ENCODE measurements at places on chromosomes 16 and 17. TPM values are rescaled to one million over a fixed set of nuclear protein-coding genes. Genes with fewer than 3 reads are reported as not detected.
A peak's percentile ranks its signal among the peaks of the same experiment; 100 is the strongest.

The DHRS7C gene
- not detected for total RNA-seq

The GPRC5C gene
- total RNA-seq = 56.4 TPM

DNA sequence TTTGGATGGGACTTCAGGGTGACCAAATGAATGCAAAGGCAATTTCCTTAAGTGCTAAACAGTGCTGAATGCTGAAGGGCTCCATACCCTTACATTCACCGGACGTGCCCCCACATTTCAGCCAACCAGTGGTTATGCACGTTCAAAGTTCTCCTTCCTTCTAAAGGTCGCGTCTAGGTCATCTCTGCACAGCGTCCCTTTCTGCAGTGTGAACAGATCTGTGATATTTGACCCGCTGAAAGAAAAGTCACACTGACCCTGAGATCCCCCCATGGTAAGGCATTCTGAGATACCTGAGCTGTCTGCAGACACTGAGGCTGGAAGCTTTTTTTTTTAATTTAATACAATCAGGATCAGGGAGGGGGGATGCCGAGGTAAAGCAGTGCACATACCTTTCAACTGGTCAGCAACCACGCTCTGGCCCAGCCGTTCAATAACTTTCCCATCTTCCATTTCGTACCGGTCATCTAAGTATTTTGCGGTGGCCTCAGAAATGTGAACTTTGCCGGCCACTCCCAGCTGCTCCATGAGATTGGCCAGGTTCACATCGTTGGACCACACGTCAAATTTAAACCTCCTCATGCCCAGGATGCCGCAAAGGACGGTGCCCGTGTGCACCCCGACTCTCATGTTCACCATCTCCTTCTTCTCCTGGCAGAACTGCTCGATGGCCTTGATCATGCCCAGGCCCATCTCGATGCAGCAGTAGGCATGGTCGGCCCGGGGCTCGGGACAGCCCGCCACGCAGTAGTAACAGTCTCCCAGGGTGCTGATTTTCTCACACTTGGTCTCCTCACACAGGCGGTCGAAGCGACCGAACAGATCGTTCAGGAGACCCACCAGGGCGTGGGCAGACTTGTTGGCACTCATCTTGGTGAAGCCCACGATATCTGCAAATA is 2.6 kb downstream of the ADCY9 start:
- H3K27me3 ChIP-seq = no peaks in the 10 kb centered on the region
- H3K4me3 ChIP-seq = peak overlapping the region; percentile 73
- peaks cover 46% of the 10 kb centered on the region for H3K4me1 ChIP-seq
- DNase-seq = no peak
- peaks cover 12% of the 10 kb centered on the region for H3K36me3 ChIP-seq

The ZNF768 gene
- total RNA-seq = 37.1 TPM

The DPEP1 gene
- not detected for total RNA-seq

DNA sequence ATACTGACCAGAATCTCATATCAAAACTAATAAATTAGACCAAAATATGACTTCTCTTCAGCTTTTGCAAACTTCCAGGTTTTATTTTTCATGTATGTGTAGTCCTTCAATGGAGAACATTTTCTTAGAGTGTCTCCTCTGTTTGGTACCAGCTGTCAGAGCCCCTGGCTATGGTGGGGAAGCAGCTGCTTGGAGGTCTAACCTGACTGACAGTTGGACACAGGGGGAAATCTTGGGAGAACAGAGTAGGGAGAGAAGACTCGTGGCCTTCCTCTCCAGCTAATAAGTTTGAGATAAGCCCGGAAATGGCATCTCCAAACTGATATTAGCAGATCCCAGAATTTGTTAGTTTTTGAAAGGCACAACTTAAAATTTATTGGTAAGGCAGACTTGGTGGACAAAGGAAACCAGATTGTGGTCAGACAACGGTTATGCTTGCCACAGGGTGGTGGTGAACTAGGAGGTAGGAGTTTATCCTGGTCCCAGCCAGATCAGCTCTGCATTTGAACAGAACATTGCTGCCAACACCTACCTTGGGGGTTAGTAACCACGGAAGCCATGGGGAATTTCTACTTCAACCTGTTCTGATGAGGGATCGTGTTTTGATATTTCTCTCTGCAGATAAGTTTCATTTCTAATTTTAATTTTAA is 39.2 kb upstream of the IRX3 start:
- H3K36me3 ChIP-seq = no peaks in the 10 kb centered on the region
- no peaks in the 10 kb centered on the region for H3K4me1 ChIP-seq
- peaks cover 36% of the 10 kb centered on the region for H3K27me3 ChIP-seq
- no peak overlapping the region for H3K4me3 ChIP-seq
- DNase-seq = no peak

The TERB1 gene
- 0.18 TPM for total RNA-seq

The HOXB6 gene
- total RNA-seq = not detected

DNA sequence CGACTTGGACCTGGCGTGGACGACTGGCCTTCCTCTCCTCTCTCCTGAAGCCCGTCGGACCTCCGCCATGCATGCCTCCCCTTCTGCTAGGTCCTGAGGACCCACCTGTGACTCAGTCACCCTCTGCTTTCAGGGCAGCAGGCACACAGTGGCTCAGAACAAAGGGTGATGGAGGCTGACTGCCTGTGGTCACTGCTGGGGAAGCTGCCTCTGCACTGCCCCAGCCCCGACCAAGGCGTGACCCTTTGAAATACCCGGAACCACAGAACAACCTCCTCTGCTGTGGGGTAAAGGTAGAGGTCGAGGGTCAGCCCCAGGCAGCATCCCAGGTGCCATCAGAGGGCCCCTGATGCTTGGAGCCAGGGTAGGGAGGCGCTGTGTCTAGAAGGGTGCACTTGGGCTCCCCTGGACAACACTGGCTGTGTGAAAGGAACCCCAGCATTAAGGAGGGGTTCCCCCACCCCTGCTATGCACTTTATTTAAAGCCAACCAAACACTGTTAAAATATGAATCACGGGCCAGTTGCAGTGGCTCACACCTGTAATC is 12.5 kb upstream of the SLC4A1 start:
- peaks cover 11% of the 10 kb centered on the region for H3K4me1 ChIP-seq
- H3K27me3 ChIP-seq = peaks cover 3% of the 10 kb centered on the region
- no peak overlapping the region for H3K4me3 ChIP-seq

DNA sequence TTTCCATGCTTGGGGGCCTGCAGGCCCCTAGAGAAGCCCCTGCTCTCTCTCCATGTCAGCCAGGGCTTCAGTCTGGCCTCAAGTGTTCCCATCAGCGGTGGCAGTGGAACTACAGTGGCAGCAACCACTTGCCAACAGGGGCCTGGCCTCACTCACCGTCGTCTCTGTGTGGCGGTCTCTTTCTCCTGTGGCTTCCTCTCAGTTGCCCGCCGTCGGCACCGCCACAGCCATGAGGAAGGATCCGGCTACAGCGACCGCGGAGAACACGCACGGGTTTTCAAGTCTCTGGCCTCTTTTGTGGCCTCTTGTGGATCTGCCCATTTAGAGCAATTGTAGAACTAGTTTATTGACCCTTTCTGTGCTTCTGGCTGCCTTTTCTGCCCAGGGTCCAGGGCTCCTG is 8.5 kb downstream of the ARMC7 start:
- H3K36me3 ChIP-seq = peaks cover 15% of the 10 kb centered on the region
- no peak overlapping the region for H3K27ac ChIP-seq
- peaks cover 16% of the 10 kb centered on the region for H3K4me1 ChIP-seq
- DNase-seq = no peak

DNA sequence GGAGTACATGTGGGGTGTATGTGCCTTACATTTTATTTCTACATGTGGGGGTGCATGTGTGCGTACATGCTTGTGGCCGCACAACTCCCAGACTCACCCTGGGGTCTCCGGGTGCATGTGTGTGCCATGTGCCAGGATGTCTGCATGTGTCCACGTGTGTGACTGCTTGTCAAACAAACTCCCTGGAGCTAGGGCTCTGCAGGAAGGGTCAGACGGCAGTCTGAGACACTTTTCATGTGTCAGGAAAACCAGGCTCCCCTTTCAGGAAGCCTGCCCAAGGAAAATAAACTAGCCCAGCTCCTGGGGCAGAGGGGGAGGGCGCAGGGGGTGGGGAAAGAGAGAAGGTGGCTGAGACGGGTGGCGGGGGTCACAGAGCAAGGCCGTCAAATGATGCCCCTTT is 44.7 kb downstream of the FZD2 start:
- peaks cover 64% of the 10 kb centered on the region for H3K4me1 ChIP-seq
- H3K4me3 ChIP-seq = no peak overlapping the region
- H3K27ac ChIP-seq = peak overlapping the region; percentile 59
- H3K36me3 ChIP-seq = no peaks in the 10 kb centered on the region
- no peak for DNase-seq
- no peaks in the 10 kb centered on the region for H3K27me3 ChIP-seq

The MYLK3 gene
- total RNA-seq = 0.24 TPM

The KLHL10 gene
- not detected for total RNA-seq

GRCh38 chr16:21946889-21947635 is 6.1 kb upstream of the UQCRC2 start:
- no peak for DNase-seq
- peaks cover 12% of the 10 kb centered on the region for H3K4me1 ChIP-seq
- H3K36me3 ChIP-seq = peaks cover 3% of the 10 kb centered on the region
- peaks cover 11% of the 10 kb centered on the region for H3K27me3 ChIP-seq
- no peak overlapping the region for H3K4me3 ChIP-seq

The EFNB3 gene
- 12.7 TPM for total RNA-seq

DNA sequence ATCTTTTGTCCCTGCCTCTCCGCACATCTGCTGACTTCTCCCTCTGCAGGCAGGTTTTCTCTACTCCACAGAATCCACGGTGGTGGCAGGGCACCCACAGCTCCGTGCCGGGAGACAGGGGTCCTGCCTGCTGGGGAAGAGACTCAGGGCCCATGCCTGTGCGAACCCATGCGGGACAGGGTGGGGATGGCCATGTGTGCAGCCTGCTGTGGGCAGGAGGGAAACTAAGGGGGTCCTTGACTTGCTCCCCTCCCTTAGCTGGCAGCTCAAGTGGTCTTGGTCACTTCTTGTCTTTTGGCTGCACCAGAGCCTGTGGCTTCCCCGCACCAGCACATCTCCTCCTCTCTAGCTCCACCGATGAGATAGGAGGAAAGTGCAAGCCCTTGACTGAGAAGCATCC is 69.8 kb downstream of the SLC5A11 start:
- no peaks in the 10 kb centered on the region for H3K27me3 ChIP-seq
- DNase-seq = no peak
- no peak overlapping the region for H3K27ac ChIP-seq
- H3K4me1 ChIP-seq = no peaks in the 10 kb centered on the region

DNA sequence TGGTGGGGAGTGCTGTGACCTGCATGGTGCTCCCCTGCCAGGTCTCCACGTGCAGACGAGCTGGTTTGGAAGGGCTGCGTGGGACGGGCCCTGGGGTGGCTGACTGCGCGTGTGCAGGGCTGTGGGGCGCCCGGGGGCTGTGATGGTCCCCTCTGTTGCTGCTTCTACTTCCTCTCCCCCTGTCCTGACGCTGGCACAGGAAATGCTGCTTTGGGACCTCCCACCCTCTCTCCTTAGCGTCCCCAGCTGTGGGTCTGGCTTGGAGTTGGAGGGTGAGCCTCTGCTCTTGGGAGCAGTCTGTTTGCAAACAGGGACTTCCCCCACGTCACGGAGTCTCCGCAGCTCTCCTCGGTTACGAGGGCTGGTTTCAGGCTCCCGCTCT is 35.2 kb downstream of the TSC2 start:
- peaks cover 8% of the 10 kb centered on the region for H3K4me1 ChIP-seq
- no peak for DNase-seq
- no peaks in the 10 kb centered on the region for H3K27me3 ChIP-seq
- H3K27ac ChIP-seq = no peak overlapping the region
- H3K36me3 ChIP-seq = peaks cover 14% of the 10 kb centered on the region
- no peak overlapping the region for H3K4me3 ChIP-seq

GRCh38 chr17:27956601-27957445 is 63.7 kb upstream of the LYRM9 start:
- H3K4me3 ChIP-seq = no peak overlapping the region
- H3K27me3 ChIP-seq = peaks cover 23% of the 10 kb centered on the region
- H3K4me1 ChIP-seq = no peaks in the 10 kb centered on the region

The FAM20A gene
- total RNA-seq = not detected

- H3K27ac ChIP-seq = no peak overlapping the region
- H3K4me3 ChIP-seq = no peak overlapping the region
- no peak for DNase-seq
Measured at GRCh38 chr17:12765548-12765947, 23.8 kb upstream of the ARHGAP44 start.

GRCh38 chr17:17328251-17328650 is 25.1 kb downstream of the NT5M start:
- no peak overlapping the region for H3K4me3 ChIP-seq
- no peaks in the 10 kb centered on the region for H3K36me3 ChIP-seq
- no peak for DNase-seq
- H3K4me1 ChIP-seq = no peaks in the 10 kb centered on the region

DNA sequence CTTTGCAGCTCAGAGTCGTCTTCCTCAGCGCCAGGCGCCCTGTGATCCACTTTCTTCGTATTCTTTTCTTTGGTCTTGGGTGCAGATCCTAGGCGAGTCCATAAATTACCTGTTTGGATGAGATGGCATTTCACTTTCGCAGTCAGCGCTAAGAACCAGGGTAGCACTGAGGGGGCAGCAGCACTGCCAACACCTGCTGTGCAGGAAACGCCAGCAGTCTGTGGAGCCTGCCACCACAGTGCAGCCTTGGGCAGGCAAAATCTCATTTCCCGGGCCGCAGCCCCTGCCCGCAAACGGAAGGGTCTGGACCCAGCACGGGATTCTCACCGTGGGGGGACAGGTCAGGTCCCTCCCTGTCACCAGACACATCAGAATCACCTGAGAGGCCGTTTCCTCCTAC is 12.2 kb upstream of the ITGAE start:
- no peaks in the 10 kb centered on the region for H3K4me1 ChIP-seq
- H3K36me3 ChIP-seq = peaks cover 56% of the 10 kb centered on the region
- no peak overlapping the region for H3K4me3 ChIP-seq
- no peak for DNase-seq

GRCh38 chr17:56897646-56898424 is 16.0 kb downstream of the TRIM25 start:
- H3K4me3 ChIP-seq = no peak overlapping the region
- DNase-seq = no peak
- peaks cover 13% of the 10 kb centered on the region for H3K4me1 ChIP-seq
- no peaks in the 10 kb centered on the region for H3K27me3 ChIP-seq
- H3K27ac ChIP-seq = no peak overlapping the region

DNA sequence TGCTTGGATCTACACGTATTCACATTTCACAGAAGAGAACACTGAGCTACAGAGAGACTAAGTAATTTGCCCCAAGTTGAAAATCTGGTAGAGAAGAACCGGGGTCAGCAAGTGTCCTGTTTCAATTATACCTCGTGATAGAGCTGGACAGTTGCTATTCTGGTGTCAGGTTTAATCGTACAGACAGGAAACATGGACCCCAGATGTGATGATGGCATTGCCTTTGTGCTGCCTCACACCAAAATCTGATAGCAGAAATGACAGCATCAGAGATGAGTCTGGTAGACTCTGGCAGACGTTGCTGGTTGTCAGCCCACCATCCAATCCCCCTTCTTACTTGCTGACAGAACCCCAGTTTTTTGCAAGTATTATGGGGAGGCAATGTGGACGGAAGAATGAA is 112.1 kb upstream of the FOXF1 start:
- H3K27me3 ChIP-seq = peaks cover 12% of the 10 kb centered on the region
- H3K4me1 ChIP-seq = no peaks in the 10 kb centered on the region
- no peaks in the 10 kb centered on the region for H3K36me3 ChIP-seq
- H3K4me3 ChIP-seq = no peak overlapping the region
- DNase-seq = no peak

GRCh38 chr16:82626791-82627261 is at the start of gene CDH13:
TSS of gene CDH13 (plus strand) at chr16:82626969.
- H3K27ac ChIP-seq = peak within 1 kb of the TSS; percentile 53
- no peak for DNase-seq
- no peaks in the 10 kb centered on the region for H3K36me3 ChIP-seq
- H3K4me3 ChIP-seq = peak within 1 kb of the TSS; percentile 85
- peaks cover 2% of the 10 kb centered on the region for H3K27me3 ChIP-seq

The NTN3 gene
- 1.4 TPM for total RNA-seq

GRCh38 chr16:56986361-56986760 is 3.0 kb upstream of the NLRC5 start:
- H3K4me1 ChIP-seq = peaks cover 43% of the 10 kb centered on the region
- peak overlapping the region; percentile 41 for H3K27ac ChIP-seq
- H3K27me3 ChIP-seq = no peaks in the 10 kb centered on the region
- no peak overlapping the region for H3K4me3 ChIP-seq
- no peak for DNase-seq
- H3K36me3 ChIP-seq = no peaks in the 10 kb centered on the region

All from osteocyte (in vitro differentiated cells).